H54 (cell line): ENCODE measurements at places on chromosomes 3 and 15.

- no peak for DNase-seq
Measured at GRCh38 chr3:57163751-57164150, 1.4 kb downstream of the IL17RD start.

DNA sequence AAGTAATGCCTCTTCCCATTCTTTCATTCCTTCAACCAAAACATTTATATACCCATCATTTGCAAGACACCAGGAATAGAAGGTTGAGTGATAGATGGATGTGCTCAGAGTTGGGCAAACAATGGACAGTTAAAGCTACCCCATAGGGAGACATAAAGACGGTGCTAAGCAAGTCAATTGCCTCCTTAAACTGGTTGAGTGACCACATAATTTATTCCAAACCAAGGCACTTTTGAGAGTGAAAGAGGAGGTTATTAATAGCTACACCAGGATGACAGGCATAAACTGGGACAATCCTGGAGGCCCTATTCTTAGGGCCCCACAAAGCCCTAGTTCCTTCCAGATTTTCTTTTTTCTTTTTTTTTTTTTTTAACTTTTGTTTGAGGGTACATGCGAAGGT is 21.4 kb upstream of the DYNC1LI1 start:
- DNase-seq = no peak

- DNase-seq = no peak
Measured at GRCh38 chr3:108744762-108745161, 12.4 kb downstream of the RETNLB start.

DNA sequence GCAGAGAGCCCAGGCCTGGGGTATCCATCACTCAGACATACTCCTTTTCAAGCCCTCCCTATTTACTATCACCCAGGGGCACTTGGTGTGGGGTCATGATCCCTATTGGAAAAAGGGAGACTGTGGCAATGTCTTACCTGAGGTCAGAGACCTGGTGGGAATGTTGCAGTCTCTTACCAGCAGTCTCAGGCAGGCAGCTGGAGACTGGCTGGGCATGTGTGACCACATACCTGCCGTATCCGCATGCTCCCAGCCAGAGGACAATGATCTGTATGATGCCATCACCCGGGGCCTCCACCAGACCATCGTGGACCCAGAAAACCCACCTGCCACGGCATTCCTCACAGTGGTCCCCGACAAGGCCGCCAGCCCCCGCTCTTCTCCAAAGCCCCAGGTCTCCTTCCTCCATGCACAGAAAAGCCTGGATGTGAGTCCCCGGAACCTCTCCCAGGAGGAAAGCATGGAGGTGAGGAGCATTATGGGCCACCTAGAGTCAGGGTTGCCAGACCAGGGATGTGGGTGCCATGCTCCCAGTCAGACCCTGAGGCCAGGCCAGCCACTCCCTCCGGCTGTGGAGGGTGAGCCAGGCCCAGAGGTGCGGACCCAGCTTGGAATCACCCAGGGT is 5.9 kb downstream of the SH2D7 start:
- DNase-seq = no peak

DNA sequence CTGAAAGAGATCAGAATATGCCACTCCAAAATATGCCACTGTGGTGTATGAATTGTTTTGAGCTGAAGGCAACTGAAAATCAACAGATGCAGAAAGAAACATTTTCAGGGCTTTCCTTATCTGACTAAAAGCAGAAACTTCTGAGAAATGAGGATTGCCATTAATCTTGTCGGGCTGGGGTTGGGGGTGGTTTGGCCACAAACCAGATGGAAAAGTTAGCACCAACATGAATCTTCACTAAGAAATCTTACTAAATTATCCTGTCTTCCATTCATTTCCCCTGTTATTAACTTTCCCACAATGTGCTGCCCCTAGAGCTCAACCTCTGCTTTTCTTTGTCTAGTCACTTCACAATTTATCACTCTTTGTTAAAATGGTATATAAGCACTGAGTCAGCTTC is 229.9 kb upstream of the GADL1 start:
- no peak for DNase-seq

DNA sequence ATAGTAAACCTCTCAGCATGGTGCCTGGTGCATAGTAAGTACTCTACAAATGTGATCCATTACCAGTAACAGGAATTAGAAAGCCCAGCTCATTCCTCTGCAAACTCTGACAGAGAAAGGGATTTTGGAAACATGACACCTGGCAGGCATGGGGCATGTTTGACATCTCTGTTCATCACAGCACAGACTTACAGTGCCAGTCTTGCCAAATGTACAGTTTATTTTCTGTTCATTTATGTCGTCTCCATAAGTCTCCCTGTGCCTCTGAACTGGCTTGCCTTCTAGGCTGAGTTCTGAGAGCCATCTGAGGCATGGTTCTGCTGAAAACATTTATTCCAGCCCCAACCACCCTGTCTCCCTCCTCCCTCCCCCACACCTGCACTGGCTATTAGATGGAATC is 67.0 kb upstream of the CTDSPL start:
- no peak for DNase-seq

GRCh38 chr15:73927476-73928240 is 1.4 kb downstream of the LOXL1 start:
- DNase-seq = peak; percentile 70

DNA sequence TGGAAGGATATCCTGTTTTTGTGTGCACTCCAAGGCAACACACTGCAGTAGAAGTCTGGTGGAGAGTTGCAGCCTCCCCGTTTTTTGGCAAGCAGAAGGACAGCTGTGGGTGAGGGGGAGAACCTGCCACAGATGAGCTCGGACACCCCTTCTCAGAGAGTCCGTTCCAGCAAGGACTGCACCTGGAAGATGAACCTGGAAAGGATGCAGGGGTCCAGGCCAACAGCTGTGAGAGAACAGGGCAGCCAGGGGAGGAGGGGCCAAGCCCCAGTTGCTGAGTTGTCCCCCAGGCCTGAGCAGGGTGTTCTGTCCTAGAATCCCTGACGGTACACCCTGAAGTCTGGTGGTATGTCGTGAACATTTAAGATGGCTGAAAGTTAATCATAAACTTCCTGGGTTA is 30.2 kb downstream of the ZXDC start:
- DNase-seq = no peak
